ENCODE measurements at places on chromosomes 4 and X.

- DNase-seq: no peak
Measured at GRCh38 chr4:176359590-176359989, 39.8 kb downstream of the SPCS3 start.

- no peak for DNase-seq
Measured at GRCh38 chrX:134654398-134655012, 3.8 kb downstream of the PLAC1 start.

GRCh38 chrX:124208660-124209059 lies 123.8 kb upstream of the TEX13D start:
- DNase-seq: no peak

DNA sequence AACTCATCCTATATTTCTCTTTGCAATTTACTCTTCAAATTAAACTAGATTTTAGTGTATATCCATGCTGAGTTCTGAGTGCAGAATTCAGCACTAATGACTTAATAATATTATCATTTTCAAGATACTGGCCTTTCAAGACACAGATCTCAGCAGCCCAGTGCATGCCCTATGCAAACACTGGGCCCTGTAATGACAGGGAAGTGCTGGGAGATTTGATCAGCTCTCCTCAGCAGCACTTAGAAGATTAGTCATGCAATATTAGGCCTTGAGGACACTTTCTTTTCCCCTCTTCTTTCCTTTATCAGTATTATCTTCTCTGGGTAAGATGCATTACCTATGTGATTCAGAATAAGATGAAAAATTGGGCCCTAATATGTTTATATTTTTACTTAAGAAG lies 207.1 kb downstream of the PPP3CA start:
- DNase-seq: no peak

DNA sequence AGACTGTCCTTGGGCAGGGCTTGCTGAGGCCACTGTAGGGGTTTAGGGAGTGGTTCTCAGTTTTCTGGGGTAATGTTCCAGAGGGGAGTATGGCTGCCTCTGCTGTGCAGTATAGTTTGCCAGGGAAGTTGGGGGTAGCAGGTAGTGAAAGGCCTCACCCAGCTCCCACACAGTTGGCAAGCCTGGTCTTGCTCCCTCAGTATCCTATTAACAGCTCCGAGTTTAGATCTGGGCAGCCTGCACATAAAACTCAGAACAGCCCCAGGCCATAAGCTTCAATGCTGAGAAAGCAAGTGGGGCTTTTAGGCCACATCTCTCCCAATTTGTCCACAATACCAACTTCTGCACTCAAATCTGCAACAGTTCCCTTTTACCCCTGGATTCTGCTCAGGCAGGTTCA lies 205.2 kb downstream of the GALNTL6 start:
- DNase-seq: no peak

DNA sequence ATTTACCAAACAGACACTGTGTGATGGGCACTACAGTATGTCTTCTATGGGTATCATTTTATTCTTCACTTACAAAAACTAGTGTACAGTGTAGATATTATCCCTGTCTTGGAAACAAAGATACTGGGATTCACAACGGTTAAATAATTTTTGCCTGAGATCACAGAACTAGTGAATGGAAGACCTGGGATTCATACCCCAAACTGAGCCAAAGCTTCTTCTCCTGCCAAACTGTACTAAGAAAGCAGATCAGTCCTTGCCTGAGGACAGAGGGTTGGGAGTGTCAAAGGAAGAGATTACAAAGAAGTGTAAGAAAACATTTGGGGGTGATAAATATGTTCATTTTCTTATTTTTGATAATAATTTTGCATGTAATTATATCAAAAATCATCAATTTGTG lies 43.1 kb downstream of the PPA2 start:
- no peak for DNase-seq

- DNase-seq: no peak
Measured at GRCh38 chr4:125368671-125369081, 53.9 kb downstream of the FAT4 start.

DNA sequence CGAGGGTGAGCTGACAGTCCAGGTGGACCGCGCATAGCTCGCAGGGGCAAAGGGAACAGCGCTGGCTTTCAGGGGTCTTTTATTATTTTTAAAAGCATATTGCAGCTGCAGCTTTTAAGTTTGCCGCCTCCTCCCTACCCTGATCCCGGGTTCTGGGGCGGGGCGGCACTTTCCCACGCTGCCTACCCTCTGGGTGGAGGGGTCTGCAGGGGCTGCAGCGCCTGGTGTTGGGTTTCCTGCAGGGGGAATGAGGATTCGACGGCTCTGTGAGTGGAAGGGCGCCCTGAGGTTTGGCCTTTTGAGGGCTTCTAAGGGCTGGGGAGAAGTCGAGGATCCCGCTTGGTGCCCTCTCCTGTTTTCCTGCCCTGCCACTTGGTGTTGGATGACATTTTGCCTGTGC lies 80.7 kb upstream of the SCML1 start:
- no peak for DNase-seq

GRCh38 chr4:76634220-76634619 lies 199.2 kb downstream of the SHROOM3 start:
- DNase-seq: no peak

GRCh38 chr4:81040012-81040659 lies 9.6 kb downstream of the BMP3 start:
- peak; percentile 37 for DNase-seq

- DNase-seq: no peak
Measured at GRCh38 chr4:2421928-2422327, 3.2 kb downstream of the CFAP99 start.

- DNase-seq: no peak
Measured at GRCh38 chr4:12933760-12934221, 550.3 kb downstream of the RAB28 start.

DNA sequence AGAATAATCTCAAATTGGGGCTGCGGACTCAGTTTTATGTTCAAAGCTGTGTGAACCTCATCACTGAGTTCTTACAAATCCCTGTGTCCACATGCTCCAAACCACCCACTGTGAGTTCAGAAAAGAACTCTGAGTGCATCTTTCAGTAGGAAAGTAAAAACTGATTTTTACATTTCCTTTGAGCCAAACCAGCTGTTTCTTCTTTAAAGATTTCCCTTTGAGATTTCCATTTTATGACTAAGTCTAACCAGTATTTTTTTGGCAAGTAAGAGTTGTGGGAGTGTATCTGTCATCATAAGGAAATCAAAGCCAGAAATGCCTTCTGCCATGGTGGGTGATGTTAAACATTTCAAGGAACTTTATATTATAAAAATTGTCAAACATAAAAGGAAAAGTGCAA lies 100.0 kb downstream of the TET2 start:
- DNase-seq: no peak

DNA sequence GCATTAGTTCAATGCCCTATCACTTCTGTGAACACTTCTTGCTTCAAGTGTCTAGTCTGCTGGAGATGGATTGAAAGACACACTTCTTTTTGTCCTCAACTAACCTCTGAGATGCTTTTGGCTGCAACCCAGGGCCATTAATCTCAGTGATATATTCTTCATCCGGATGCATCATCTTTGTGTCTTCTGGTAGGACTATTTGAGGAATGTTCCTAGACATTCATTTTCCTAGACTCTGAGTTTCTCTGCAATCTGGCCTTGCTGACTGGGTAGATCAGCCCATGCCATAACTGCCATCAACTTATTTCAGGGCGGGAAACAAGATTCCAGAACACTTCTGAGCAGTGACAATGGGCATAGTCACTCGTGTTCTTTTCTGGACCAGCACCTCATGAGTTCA lies 329.4 kb downstream of the PDGFC start:
- no peak for DNase-seq

GRCh38 chrX:80817002-80817401 lies 7.3 kb upstream of the BRWD3 start:
- DNase-seq: no peak

GRCh38 chr4:104394406-104395167 lies 100.1 kb downstream of the CXXC4 start:
- peak; percentile 39 for DNase-seq

DNA sequence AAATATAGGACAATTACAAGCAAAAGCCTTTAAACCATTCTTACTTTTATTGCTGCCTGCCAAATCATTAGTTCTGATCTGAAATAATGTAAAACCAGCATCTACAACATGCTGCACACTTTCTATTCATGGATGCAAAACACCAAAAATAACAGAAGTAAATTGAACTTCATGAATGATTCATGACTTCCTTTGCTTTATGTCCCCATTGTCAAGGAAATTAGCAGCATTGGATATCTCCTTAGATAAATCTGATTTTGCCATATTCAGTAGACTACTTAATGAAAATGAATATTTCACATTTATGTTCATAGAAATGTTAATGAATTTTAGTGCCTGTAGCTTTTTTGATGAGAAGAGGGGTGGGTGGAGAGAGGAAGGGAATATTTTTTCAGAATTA lies 132.6 kb downstream of the COMMD8 start:
- DNase-seq: no peak

- no peak for DNase-seq
Measured at GRCh38 chr4:153045111-153045982, 109.2 kb downstream of the FHDC1 start.

DNA sequence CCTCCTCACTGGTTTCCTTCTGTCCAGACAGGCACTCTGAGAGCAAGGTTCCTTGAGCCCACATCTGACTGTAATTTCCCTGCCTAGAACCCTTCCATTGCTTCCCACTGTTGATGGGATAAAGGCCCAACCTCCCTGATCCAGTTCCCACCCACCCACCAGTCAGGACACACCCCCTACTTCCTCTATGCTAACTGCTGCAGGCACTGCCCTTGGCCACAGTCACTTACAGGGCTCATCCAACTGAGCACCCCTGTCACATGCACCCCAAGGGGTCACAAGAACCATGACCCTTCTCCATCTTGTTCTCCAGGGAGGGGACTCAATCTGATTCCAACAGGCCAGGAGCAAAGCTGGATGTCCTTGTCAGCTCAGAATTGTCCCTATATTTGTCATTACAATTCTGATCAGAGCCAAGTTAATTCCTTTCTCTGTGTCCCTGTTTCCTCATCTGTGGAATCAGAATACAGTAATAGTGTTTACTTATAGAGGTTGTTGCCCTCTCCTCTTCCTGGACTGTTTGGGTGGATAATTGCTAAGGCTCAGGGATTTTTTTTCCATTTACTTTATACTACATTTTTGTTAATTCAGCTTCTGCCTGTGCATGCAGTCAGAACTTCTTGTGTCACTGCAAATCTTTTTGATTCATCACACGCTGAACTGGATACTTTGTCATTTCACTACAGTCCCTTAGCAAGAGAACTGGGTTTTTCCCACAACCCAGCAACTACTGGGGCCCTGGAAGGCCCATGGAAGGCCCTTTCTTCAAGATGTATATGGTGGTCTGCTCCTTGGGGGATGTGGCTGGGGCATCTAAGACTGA lies 105.6 kb upstream of the MAMLD1 start:
- no peak for DNase-seq

- DNase-seq: no peak
Measured at GRCh38 chrX:122582975-122583305, 601.1 kb upstream of the GRIA3 start.

GRCh38 chr4:47533689-47534347 lies 48.7 kb downstream of the ATP10D start:
- DNase-seq: no peak

DNA sequence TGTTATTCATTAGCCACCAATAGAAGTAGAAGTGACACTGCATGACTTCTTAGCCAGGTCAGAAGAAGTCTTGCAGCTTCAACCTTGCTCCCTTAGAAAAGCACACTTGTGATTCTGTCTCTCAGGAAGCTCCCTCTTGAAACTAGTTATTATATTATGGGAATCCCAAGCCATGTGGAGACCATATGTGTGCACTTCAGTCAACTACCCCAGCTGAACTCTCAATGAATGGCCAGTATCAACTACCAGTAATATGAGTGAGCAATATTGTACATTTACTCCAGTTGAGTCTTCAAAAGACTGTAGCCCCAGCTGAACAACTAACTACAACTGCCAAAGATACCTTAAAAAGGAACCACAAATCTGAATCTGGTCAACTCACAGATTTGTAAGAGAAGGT lies 77.1 kb upstream of the GABRA3 start:
- no peak for DNase-seq

DNA sequence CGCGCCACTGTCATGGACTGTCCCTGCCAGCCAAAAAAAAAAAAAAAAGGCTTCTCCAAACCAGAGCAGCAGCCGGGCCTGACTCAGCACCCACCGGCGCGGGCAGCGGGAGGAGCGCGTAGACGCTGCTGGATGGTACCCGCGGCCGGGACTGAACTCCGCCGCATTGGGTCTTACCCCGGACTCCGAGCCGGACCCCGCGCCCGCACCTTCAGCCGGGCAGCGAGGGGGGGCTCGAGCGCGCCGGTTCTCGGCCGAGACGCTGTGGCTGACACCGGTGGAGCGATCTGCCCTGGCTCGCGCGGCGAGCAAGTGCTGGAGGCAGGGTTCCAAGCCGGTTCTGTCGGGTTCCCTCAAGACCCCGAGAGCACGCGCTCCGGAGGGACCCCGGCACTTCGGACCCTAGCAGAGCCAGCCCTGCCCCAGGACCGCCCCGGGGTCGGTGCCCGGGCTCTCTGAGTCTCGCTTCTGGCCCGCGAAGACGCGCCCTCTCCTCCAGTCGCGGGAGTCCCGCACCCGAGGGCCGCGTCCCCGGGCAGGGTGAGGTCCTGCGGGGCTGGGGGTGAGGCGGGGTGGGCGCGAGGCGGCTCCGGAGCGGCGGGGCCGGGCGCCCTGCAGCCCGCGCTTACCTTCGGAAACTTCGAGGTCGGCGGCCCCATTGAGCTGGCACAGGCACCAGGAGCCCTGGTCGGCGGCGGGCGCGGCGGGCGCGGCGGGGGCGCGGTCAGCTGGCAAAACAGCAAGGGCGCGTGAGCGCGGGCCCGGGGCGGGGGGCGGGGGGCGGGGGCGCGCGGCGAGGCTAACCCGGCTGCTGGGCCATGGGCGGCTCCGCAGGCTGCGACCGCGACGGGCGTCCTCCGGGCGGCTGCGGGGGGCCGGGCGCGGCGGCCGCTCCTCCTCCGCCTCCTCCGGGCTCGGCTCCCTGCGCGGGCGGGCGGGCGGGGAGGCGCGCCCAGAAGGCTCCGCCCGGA lies 11.8 kb upstream of the MAN2B2 start:
- no peak for DNase-seq
